Coronary artery (tissue), 2 donors: ENCODE measurements at places on chromosomes 16 and 17.

GRCh38 chr16:89136931-89137330 is 34.6 kb upstream of the CDH15 start:
- no peak for DNase-seq

DNA sequence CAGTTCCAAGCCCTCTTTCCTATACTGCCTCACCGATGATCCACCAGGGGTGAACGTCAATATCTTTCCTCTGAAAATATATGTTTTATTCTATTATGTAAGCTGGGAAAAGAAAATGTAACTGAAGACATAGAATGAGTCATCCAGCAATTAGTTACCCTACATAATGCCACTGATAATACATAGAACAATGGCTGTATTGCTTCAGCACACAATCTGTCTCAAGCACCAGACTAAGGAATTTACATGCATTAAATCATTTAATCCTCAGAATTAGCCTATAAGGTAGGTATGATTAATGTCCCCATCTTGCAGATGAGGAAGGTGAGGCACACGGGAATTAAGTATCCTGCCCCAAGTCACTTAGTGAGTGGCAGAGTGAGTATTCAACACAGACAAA is 472.8 kb downstream of the TOX3 start:
- DNase-seq, result no peak

DNA sequence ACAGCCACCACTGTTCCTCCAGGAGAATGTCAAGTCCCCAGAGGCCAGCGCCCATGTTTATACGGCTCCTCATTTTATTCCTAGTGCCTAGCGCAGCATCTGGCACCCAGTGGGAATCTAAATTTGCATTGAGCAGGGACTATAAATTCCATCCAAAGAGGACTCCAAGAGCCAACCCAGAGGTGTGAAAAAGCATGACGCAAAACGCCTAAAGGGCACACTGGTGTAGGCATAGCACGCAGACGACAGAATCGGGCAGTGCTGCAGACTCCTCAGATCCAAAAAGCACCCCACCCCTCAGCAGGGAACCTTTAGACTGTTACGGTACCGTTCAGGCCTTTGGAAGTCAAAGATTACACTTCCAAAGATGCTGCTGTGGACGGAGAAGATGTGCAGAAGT is 19.5 kb downstream of the TEKT5 start:
- DNase-seq, result no peak

- DNase-seq, result peak; percentile 87
Measured at GRCh38 chr17:4949321-4950074, 1.2 kb upstream of the PFN1 start.

GRCh38 chr16:11218604-11218962 is 37.4 kb downstream of the SOCS1 start:
- no peak for DNase-seq

DNA sequence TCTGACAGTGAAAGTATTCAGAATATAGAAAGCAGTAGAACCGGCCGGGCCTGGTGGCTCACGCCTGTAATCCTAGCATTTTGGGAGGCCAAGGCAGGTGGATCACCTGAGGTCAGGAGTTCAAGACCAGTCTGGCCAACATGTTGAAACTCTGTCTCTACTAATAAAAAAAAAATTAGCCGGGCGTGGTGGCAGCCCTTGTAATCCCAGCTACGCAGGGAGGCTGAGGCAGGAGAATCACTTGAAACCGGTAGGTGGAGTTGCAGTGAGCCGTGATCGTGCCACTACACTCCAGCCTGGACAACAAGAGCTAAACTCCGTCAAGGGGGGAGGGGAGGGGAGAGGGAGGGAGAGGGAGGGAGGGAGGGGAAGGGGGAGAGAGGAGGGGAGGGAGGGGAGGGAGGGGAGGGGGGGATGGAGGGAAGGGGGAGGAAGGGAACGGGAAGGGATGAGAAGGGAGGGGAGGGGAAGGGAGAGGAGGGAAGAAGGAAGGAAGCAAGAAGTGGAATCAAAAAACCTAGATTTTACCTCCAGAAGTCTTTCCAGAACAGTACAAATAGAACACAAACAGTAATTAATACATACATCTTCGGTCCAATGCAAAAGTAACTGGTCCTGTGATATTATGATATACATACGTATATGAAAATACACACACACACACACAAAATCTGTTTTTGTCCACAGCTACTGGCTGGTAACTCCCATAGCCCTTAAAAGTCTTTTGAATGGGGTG is 10.9 kb upstream of the NT5C start:
- no peak for DNase-seq

DNA sequence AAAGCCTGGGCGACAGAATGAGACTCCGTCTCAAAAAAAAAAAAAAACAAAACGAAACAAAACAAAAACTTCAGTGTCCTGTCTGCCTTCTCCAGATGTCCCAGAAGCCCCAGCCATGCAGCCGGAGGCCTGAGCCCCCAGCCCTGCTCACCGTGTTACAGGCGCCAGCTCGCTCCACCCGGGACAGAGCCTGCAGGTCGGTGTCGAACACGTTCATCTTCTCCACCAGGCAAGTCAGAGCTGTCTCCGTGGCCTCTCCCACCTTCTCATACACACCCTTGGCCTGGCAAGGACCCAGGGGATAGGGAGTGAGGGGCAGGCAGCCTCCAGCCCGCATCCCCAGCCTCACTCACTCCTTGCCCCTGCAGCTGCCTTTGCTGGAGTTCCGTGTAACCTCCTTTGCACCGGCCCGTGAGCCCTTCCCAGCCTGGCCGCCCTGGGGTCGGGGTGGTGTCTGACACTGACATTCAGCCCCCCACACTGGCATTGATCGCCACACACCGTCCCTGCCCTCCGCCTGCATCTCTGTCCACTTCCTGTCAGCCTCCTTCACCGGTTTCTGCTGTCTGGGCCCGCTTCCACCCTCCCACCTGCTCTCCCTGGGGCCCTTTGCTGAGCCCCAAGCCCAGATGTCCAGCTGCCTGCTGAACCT is 20.9 kb downstream of the ATP2A3 start:
- no peak for DNase-seq

- no peak for DNase-seq
Measured at GRCh38 chr16:3401719-3402397, 843 bp downstream of the ZNF174 start.

DNA sequence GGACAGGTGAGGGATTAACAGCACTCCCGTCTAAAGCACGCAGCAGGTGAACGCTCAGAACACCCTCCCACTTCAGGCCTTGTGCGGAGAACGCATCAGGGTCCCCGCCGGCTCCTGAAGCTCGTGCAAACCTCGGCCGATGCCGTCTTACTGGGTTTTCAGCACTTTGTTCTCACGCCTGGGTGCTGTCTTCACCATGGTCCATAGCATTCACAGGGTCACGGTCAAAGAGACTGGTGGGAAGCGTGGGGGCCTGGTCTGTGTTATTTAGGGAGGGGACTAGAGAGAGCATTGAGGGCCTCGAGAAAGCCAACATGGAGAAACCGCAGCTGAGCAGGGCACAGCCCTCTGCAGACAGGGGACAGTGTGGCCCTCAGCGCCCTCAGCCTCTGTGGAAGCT is 26.6 kb downstream of the CIBAR2 start:
- DNase-seq, result no peak

- no peak for DNase-seq
Measured at GRCh38 chr17:79224903-79225302, 150.3 kb downstream of the ENGASE start.

- DNase-seq, result no peak
Measured at GRCh38 chr16:78515421-78515820, 416.0 kb downstream of the WWOX start.

DNA sequence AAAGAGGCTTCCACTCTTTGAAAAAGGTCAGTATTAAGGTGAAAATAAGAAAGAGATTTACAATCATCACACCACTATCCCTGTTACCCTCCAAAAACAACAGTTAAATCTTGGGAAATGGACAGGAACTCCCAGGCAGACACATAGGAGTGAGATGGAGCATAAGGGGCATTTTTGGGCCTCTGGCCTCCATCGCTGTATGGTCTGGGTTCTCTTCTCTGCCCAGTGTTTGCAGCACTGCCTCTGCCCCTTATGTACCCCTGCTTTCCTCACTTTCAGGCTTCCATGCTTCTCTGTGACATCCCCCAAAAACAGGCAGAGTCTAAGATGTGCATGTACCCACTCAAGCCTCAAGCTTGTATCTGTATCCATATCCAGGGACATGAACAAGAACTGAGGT is 630 bp upstream of the HOXB2 start:
- DNase-seq, result no peak

DNA sequence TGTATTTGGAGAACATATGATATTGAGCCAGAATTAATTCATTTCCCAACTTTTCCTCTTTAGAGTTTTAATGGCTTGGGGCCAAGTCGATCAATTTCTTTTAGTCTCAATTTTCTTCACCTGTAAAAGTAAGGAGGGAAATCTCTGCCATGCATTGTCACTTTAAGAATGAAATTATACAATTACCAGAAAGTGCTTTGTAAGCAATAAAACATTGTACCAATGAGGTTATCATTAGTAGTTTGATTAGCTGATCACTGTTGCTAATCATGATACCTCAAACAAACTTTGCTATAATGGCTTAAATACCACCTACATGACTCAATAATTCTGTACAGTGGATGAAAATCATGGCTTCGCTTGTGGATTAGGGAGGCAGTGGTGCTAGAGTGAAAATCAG is 1525.8 kb upstream of the GOT2 start:
- no peak for DNase-seq

- no peak for DNase-seq
Measured at GRCh38 chr17:39591958-39592954, 15.5 kb downstream of the NEUROD2 start.

- no peak for DNase-seq
Measured at GRCh38 chr17:70261170-70261569, 91.8 kb downstream of the KCNJ2 start.

- DNase-seq, result no peak
Measured at GRCh38 chr17:27471321-27472269, 15.3 kb downstream of the KSR1 start.

- DNase-seq, result no peak
Measured at GRCh38 chr17:74843352-74843627, 16.4 kb downstream of the GRIN2C start.

DNA sequence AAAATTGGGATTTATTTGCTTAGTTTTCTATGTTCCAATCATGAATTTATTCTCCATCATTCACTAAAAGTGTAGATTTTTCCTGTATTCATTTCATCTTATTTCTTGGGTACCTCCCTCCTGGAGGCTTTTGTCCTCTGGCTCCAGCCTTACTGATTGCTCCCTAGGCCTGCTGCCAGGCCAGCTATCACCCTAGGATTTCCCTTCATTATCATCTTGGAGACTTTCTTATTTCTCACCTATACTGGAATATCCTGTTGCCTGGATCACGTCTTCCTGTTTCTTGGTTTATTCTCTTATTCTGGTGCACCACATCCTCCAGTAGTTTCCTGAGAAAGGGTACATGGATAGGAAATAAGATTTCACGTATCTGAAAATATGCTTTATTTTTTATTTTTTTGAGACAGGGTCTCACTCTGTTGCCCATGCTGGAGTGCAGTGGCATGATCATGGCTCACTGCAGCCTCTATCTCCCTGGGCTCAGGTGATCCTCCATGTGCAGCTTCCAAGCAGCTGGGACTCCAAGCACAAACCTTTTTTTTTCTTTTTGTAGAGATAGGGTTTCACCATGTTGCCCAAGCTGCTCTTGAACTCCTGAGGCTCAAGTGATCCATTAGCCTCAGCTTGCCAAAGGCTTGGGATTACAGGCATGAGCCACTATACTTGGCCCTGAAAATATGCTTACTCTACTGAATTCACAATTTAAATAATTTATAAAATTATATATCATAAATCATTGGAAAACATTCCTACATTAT is 13.3 kb upstream of the KPNB1 start:
- no peak for DNase-seq

- DNase-seq, result no peak
Measured at GRCh38 chr17:11953924-11954323, 43.4 kb downstream of the ZNF18 start.

DNA sequence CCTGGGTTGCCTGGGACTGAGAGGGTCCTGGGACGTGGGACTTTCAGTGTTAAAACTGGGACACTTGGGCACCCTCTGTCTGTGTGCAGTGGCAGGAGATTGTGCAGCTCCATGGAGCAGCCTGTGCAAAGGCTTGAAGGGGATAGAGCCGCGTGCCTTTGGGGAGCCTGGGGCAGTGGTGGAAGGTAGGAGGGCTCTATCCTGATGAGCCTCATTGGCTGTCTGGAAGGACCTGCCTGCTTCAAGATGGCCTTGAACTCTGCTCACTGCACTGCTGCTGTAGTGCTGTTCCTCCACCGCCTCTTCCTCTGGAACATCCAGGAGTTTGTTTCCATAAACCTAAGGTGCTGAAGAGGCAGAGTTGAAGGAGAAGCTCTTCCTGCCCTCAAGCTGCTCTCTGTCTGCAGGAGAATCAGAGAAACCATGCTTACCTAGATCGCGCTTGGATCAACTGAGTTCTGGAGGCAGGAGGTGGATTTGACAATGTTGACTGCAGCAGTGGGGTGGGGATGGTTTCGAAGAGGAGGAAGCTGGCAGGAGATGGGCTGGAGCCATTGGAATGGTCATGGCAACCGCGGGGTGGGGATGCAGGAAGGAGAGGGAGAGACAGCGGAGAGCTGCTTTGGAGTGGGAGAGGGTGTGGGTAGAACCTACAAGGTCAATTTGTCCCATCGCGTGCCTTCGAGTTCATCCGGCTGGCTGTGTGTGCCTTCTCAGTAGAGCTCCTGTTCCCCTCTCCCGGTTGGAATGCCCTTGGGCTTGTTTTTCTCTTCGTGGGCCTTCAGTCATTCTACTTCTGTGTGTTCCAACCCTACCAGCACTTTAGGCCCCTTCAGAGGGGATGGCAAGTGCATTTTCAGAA is 3.7 kb downstream of the RMI2 start:
- DNase-seq, result no peak

DNA sequence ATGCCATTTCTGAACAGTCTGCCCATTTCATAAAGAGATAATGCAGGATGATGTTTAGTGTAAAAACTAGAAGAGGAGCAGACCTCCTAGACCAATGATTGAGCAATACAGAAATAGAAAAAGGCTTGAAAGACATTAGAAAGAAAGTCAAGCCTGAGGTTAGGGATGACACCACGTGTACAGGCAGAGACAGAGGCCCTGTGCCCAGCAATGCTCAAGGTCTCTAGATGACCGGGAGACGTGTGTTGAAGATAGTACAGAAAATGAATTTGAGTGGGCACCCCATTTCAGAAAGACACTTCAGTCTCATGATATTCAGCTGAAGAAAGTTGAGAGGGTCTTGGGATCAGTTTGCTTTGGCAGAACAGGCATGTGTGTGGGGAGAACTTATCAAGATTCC is 5.4 kb downstream of the GID4 start:
- DNase-seq, result no peak

- no peak for DNase-seq
Measured at GRCh38 chr17:28057731-28058246, 15.3 kb downstream of the NLK start.

- peak; percentile 77 for DNase-seq
Measured at GRCh38 chr17:15999974-16000827, 577 bp downstream of the TTC19 start.
